ENCODE measurements at places on chromosomes 12 and 14.

GRCh38 chr12:93154753-93155480 lies 222.8 kb upstream of the NUDT4 start:
- DNase-seq, result no peak

DNA sequence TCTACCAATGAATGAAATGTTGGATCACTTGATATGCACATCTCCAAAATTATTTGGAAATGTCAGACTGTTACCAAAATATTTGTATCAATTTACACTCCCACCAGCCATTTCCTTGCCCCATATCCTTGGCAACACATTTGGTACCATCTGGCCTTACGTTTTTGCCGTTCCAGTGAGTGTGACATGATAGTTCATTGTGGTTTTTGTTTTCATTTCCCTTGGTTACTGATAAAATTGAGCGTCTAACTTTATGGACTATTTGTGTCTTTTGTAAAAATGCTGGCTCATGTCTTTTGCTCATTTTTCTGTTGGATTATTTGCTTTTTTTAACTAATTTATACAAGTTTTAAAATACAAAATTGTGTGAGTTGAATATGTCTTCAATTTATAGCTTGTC lies 11.0 kb downstream of the KLHDC1 start:
- no peak for DNase-seq

DNA sequence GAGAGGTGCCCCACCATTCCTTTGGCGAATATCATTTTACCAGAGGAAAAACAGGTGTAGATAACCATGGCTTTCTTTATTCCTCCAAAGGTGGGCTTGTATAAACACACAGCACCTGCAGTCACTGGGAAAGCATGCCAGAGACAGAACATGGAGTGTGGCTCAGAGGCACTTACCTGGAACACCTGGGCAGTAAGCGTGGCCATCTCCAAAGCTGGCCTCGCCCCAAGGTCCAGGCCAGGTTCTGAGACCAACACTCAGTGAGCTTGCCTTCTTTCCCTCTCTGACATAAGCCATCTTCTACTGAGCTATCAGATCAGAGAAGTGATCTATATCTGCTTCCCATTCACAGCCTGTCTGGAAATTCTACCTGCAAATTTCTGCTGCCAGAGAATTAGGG lies 70.5 kb downstream of the NUAK1 start:
- DNase-seq, result no peak

GRCh38 chr12:125773033-125773640 lies 707.9 kb downstream of the AACS start:
- no peak for DNase-seq

GRCh38 chr14:77485256-77485655 lies 13.4 kb downstream of the ISM2 start:
- no peak for DNase-seq

DNA sequence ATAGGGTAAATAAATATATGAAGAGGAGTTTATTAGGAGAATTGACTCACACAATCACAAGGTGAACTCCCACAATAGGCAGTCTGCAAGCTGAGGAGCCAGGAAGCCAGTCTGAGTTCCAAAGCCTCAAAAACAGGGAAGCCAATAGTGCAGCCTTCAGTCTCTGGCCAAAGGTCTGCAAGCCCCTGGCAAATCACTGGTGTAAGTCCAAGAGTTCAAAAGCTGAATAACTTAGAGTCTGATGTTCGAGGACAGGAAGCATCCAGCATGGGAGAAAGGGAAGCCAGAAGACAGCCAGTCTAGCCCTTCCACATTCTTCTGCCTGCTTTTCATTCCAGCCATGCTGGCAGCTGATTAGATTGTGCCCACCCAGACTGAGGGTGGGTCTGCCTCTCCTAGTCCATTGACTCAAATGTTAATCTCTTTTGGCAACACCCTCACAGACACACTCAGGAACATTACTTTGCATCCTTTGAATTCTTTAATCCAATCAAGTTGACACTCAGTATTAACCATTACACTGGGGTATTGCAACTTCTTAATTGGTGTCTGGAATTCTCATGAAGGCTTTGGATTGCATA lies 736.5 kb upstream of the LMO3 start:
- no peak for DNase-seq

GRCh38 chr12:131756441-131756840 lies 45.6 kb downstream of the SFSWAP start:
- DNase-seq, result no peak

DNA sequence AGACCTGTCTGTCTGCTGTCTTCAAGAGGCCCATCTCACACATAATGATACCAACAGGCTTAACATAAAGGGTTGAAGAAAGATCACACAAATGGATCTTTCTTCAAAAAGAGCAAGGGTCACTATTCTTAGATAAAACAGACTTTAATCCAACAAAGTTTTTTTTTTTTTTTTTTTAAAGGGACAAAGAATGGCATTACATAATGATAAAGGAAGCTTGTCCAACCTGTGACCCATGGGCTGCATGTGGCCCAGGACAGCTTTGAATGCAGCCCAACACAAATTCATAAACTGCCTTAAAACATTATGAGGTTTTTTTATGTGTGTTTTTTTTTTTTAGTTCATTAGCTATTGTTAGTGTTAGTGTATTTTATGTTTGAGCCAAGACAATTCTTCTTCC lies 6.8 kb upstream of the FAM186B start:
- no peak for DNase-seq

GRCh38 chr14:100677554-100678468 lies 48.9 kb upstream of the DLK1 start:
- peak; percentile 67 for DNase-seq

DNA sequence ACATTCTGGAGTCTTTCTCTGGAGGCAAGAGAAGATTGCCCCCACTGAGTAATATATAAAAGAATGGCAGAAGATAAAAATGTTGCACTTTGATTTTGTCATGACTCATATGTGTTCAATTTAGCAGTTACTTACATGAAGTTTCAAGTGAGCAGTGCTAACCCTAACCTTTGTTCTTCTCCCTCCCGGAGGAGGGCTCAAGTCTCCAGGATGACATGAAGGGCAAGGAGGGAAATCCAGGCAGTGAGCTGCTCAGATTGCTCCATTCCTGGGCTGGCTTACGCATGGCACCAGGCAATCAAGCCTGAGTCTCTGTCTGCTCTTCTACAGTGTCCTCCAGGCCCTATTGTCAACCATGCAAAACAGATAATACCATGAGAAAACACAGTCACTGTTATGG lies 322.3 kb downstream of the DUSP6 start:
- no peak for DNase-seq

DNA sequence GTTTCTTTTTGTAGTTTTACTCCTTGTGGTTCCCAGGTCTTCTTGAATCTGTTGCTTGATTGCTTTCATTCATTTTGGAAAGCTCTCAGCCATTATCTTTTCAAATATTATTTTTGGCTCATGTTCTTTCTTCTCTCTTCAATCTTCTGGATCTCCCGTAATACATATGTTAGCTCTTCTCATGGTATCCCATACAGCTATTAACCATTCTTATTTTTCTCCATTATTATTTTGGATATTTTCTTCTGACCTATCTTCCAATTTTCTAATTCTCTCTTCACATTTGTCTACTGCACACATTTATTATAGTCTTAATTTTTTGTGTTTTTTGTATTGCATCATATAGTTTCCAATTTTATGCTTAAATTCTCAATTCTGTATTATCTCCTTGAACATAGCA lies 123.9 kb upstream of the ARID2 start:
- no peak for DNase-seq

DNA sequence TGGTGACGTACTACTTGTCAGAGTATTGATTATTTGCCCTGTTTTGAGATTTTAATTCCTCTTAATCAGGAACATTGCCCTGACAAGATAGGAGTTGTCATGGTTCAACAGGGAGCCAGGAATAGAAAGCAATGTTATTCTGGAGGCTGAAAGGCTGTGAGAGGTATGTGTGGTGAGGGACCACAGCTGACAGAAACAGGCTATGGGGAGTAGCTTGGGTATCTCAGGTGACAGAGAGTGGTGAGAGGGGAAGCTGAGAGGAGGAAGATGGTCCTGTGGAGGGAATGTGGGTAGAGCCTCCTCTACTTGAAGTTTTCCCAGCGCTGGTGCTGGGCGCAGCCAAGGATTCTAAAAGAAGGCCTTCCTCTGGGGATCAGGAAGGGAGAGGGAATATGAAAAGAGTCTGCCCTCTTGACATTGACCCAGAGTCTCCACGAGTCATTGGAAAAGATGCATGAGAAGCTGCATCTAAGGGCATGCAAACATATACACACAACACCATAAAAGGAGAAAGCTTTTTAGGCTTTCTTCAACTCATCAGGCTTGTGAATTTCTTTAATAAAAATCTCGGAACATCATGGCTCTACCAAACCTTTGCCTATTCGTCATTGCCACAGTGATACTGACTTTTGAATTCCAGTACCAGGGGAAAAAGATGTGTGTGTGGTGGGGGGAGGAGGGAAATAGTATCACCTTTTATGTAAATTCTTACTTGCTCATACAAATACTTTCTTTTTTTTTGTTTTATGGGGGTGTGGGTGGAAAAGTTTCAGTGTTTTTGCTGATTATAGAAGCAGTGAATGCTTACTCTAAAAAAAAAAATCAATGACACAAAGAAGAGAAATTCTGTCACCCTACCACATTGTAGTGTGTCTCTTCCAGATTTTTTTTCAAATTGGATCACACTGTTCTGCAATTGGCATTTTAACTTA lies 39.9 kb upstream of the DHRS7 start:
- DNase-seq, result no peak

GRCh38 chr12:1875608-1876007 lies 42.8 kb downstream of the CACNA2D4 start:
- no peak for DNase-seq

GRCh38 chr14:33728010-33728498 lies 222.8 kb downstream of the EGLN3 start:
- no peak for DNase-seq

- DNase-seq, result no peak
Measured at GRCh38 chr14:34213332-34213731, 248.7 kb downstream of the SPTSSA start.

DNA sequence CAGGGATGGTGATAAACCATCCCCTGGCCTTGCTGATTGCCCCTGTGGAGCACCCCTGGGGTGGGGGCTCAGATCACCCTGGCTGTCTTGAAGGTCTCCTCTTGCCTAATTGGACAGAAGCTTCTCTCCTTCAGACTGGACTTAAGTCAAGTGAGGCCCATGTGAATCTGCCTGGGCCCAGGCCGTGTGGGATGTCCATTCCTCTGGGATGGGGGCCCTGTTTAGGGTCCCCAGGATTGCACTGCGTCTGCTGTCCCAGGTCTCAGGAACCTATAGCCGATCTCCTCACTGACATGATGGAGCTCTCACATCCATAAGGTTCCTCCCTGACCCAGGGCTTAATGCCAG lies 20.2 kb downstream of the SERPINA1 start:
- DNase-seq, result no peak

DNA sequence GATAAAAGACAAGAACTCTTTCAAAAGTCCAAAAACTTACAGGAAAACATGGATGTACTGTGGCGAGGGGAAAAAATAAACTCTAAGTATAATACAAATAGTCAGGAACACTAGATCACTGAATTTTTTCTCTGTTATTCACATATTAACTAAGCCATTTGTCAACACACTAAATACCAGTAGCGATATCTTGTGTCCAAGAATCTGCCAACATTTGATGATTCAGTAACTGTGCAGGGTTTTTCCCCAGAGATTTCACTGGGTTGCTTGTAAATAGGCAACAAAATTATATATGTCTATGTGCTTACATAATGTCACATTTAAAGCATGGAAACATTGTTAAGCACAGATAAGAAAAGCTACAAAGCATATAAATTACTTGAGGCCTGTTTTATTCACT lies 205.9 kb downstream of the KIF21A start:
- no peak for DNase-seq

DNA sequence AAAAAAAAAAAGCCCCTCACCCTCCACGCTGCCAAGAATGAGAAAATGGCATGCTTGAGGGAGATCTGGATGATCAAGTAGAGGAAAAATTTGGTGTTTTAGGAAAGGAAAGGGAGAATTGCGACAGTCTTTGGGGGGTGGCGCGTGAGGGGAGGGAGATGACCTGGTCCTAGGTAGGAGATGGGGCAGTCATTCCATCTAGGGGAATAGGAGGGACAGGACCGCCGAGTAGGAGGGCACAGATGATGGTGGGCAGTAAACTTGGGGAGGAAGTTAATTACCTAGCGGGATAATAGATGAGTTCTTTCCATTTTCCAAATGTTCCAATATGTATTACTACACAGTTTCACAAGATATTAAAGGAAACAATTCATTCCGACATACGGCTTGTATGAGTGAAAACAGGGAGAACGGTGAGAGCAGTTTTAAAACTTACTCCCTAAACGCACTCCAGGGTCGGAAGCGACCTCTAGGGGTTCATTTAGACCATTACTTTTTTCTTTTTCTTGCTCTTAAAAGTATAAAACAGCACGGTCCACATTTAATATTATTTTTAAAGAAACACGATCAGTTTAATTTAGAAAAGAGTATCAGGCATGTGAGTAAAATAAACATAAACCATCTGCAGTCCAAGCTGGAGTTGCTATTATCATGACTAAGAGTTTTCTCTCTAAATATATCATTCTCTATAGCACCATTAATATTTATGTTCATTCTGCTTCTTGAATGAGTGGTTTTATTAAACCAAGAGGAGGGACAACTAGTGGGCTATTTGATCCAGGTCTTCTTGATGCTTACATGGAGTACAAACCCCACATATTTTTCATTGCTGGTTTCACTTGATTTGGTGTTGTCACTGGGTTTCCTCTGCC lies 3.0 kb upstream of the FNTB start:
- DNase-seq, result no peak

DNA sequence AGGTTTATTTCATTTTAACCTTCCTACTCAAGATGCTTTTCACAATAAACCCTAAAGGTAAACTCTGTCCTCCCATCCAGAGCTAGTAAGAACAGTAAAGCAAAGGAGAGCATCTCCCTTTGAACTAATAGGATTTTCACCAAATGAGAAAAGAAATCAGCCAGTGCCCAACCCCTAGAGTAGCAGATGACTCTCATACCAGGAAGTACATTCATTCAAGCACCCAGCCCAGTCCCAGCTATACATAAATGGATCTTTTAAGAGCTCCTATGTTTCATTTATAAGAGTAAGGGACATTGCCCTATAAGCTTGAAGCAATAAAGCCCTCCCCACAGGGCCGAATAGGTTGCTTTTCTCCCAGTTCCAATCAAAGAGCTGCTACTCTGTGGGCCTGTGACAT lies 7.6 kb downstream of the BAZ2A start:
- no peak for DNase-seq

GRCh38 chr12:93569301-93569655 lies 3.2 kb upstream of the SOCS2 start:
- no peak for DNase-seq

- peak; percentile 91 for DNase-seq
Measured at GRCh38 chr14:77181603-77182437, at the start of gene TMEM63C. Gene TMEM63C, plus strand, starts transcription at chr14:77181798. Its CDS starts 37,016 bp downstream, at chr14:77218814.

DNA sequence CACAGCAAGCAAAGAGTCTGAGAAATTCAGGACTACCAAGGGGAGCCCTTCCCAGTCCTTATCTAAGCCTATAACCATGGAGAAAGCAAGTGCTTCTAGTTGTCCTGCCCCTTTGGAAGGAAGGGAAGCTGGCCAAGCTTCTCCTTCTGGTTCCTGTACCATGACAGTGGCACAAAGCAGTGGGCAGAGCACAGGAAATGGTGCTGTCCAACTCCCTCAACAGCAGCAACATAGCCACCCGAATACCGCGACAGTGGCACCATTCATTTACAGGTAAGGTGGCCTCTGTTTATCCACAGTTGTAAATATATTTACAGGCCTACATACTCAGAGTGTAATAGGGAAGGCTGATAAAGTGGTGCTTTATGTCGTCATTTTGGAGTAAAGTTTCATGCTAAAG lies 176.5 kb downstream of the NAV3 start:
- no peak for DNase-seq

All from NCI-H1092 (cell line).